Thymus (tissue), 14 donors: ENCODE measurements at places on chromosomes 2 and 18. TPM values are rescaled to one million over a fixed set of nuclear protein-coding genes. Genes with fewer than 3 reads are reported as not detected.
A peak's percentile ranks its signal among the peaks of the same experiment; 100 is the strongest.

CAPN14 gene
- total RNA-seq, result 0.52 TPM

PNO1 gene
- total RNA-seq, result 13.9 TPM

LIMS3 gene
- 0.94 TPM for total RNA-seq

DYSF gene
- 9.2 TPM for total RNA-seq

CHRNG gene
- 0.57 TPM for total RNA-seq

DNA sequence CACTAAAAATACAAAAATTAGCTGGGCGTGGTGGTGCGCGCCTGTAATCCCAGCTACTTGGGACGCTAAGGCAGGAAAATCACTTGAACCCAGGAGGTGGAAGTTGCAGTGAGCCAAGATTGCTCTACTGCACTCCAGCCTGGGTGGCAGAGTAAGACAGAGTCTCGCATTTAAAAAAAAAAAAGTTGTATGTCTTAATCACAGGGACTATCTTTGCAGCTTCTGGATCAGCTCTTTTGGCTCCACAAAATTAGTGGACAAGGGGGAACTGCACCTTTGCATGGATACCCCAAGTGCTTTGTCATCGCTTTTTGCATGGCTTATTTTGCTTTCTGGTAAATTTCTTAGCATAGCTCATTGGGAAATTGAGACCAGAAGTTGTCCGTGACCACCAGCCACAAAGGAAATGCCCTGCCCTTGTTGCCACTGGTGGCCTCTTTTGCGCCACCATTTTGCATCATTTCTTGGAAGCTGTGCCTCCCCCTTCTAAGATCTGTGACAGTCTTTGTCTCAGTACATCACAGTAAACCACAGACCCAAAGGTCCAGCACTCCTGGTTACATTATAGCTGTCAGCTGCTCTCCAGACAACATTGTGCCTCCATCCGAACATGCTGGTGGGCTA, 43.9 kb upstream of the PCBP1 start:
- no peak for DNase-seq

DNA sequence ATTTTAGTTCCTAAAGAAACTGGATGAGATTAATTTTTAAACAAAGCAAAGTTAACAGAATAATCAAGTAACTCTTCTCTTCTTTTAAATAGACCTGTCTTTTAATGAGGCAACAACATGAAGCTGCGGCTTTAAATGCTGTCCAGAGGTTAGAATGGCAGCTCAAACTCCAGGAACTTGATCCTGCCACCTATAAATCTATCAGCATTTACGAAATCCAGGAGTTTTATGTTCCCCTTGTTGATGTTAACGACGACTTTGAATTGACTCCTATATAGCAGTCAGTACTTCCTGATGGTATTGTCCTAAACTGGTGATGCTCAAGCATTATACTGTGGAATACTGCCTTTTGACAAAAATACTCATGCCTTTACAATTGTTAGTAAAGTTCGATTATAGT, 53.7 kb upstream of the TWSG1 start:
- DNase-seq, result no peak

GRCh38 chr2:240435457-240435947, at the start of gene GPC1:
Gene GPC1, plus strand, starts transcription at chr2:240435663. Its CDS starts 256 bp downstream, at chr2:240435919.
- no peak for DNase-seq

DNA sequence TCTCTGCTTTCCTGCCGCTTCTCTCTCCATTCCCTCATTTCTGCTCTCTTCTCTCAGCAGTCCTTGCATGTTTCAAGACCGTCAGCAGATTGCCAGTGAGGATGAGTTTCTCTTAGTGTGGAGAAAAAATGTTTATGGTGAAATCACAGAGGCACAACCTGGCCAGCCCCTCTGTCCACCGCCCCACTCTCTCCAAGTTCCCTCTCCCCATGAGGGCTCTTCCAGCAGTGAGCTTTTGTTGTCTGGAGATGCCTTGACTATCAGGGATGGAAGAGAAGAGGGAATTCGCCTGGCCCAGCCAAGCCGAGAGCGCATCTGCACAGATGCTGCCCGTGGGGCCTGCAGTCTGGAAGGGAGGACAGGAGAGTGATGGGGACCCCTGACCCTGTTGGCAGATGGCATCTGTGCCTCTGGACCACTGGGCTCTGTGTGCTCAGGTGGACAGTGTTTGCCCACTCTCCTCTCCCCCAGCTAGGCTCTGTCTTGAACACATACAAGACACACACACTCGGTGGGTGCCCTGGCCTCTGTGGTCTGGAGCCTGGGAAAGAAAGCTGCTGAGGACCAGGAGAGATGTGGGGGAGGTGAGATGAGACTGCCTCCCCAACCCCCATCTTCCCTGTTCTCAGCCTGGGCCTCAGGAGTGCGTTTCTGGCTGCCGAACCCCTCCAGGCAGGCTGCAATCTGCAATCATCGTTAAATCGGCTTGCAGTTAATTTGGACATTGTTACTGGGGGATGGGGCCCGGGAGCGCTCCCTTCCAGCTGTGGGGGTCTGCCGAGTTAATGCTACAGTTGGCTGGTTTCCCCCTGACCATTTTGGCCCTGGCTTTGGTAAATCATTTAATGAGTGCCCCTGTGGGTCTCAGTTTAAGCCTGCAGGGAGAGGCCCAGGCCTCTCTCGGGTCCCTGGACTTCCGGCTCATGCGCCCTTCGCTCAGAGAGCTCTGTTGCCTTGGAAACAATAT, 4.5 kb downstream of the ITM2C start:
- DNase-seq, result no peak

GRCh38 chr18:316393-316792, 48.5 kb upstream of the THOC1 start:
- no peak for DNase-seq

DNA sequence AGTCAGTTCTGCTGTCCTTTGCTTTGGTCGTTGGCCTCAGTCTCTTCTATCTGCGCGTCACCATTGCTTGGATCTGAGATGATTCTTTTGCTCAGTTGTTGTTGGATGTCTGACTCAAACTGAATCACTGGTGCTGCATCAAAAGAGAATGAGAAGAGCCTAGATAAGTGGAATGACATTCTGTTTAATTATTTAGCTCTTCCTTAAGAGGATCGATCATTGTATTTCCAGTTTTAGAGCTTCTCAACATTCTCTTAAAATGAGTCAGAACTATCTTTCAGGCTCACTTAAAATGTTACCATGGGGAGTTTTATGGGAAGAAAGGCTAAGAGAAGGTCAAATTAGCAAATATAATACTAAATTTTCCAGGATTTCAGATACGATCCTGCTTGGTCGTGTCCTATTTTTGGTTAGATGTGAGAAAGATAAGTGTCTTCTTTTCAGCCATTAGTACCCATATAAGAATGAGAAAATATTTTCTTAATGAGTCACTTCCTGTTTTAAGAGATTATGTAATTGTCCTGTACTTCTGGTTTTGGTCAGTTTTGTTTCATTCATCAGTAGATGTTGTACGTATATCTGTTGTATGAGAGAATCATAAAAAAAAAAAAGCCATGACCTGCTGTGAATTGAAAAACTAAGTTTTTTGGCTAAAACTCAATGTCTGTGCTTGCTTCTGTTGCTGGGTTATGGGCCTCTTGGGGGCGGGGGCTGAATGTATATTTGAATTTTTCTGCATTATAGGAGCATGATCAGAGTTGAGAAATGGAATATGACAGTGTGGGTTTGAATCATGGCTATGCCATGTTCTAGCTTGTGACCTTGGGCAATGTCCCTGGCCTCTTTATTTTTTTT, 31.6 kb upstream of the CASP10 start:
- DNase-seq, result no peak

DNA sequence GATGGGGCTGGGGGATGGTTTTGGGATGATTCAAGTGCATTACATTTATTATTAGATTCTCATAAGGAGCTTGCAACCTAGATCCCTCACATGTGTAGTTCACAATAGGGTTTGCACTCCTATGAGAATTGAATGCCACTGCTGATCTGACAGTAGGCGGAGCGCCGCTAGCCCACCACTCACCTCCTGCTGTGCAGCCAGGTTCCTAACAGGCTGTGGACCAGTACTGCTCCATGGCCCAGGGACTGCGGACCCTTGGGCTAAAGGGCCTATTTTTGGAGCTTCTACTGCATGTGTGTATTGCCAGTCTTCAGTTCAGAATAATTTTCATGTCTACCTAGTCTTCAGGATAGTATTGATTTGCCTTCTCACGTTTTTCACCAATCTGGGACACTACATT, 165.3 kb upstream of the TWIST2 start:
- DNase-seq, result no peak

DNA sequence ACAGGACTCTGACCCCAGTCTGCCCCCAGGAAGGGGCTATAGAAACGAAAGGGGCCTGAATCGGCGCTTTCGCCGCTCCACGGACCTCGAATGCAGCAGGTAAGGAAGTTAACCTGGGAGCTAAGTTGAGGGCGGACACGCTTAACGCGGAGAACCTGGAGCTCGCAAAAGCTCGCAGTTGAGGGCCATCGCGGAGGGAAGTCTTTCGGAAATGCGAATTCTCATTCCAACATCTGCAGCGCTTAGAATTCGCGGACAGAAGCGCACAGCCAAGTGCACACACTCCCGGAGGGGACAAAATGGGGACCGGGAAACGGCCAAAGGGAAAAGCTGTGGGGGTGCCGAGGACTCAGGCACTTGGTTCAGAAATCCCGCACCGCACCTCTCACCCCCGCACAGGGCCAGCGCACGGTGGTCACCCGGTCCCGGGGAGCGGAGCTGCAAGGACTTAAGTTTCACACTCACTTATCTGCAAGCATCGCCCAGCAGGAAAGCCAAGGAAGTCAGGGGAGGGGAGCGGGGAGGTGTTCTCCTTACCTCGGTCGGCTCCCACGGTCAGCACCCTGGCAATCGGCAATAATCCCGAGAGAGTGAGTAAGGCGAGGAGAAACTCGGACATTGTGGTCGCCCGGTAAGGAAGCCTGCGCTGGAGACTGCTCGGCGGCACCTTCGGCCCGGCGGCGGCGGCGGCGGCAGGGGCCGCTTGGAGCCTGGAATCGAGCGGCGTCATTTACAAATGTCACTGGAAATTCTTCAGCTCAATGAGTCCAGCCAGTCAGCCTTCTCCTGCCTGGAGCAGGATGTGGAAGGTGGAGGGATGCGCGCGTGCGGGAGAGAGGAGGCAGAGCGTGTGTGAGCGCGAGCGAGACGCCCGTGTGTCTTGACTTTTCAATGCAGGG, 456 bp downstream of the LRP1B start:
- DNase-seq, result peak; percentile 26

DNA sequence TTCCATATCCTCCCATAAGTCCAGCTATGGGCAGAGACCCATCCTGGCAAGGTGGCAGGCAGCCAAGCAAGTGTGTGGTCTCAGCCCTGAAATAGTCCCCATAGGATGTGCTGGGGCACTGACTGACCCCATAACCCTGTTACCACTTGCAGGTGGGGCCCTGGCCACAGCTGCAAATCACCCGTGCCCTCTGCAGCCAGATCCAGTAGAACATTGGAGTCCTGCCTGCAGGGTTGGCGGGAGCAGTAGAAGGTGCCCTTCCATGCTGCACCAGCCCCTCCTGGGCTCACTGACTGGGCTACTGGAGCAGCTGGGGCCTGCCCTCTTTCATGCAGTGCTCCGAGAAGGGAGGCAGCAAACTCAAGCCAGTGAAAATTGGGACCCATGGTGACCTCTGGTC, 112.6 kb upstream of the MCFD2 start:
- no peak for DNase-seq

DNA sequence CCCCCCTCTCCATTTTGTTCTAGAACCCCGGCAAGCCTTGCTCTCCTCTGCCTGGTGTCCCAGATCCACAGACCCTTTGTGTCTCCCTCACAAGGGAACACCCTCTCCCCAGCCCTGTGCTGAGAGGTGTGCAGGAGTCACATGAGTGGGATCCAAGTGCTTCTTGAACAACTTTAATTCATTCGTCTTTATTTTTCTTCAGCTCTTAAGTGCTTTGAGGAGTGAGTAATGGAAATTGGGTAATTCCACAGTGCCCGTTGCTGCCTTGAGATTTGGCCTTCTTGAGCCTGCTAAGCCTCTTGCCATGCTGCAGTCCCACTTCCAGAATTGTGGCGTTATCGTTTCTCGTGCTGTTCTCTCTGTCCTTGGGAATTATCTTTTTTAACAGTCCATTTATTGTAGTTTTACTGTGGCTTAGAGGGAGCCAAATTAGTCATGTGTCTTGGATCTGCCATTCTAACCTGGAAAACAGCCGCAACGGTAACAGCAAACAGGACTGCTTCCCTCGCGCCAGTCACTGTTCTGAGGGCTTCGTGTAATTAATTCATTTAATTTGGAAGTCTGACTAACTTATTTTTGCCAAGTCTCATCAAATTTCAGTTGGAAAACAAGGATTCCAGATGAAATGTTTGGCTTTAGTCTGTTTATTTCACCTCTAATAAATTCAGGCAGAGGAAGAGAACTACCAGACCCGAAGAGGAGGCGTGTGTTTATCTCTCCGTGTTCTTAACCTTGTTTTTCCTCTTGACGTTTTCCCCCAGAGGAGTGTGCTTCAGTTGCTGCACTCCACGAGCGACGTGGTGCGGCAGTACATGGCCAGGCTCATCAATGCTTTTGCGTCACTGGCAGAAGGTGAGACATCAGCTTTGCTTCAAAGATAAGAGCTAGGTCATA, 72.0 kb downstream of the ARMC9 start:
- DNase-seq, result no peak

GRCh38 chr18:21803495-21803894, 62.9 kb downstream of the MIB1 start:
- DNase-seq, result no peak
